CD4-positive, alpha-beta T cell treated with Interleukin-12 subunit alpha and Interleukin-12 subunit beta, for 1 hour (primary cell): ENCODE measurements at places on chromosomes 12 and 14.

DNA sequence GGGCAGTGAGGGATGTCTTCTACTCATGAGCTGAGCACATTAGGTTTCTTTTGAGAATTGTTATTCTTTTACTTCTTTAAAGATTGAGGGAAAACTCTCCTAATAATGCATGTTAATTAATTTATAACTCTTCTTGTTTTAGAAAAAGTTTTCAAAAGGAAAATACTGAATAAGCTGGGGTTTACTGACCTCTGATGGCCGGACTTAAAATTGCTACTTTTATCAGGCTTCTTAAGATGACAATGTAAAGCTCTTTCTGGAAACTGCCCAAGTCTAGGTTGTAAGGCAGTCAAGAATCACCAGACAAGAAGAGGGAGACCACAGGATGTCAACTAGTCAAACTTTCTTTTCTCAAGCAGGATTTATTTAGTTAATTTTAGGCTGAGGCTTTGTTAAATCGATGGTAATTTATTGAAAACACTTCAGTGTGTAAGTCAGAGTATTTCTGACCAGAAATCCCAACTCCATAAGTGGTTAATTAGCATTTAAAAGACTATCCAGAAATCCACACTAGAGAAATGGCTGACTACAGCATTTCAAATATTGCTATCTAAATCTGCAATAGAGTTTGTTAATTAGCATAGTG is 82.1 kb downstream of the AVPR1A start:
- no peak for DNase-seq

DNA sequence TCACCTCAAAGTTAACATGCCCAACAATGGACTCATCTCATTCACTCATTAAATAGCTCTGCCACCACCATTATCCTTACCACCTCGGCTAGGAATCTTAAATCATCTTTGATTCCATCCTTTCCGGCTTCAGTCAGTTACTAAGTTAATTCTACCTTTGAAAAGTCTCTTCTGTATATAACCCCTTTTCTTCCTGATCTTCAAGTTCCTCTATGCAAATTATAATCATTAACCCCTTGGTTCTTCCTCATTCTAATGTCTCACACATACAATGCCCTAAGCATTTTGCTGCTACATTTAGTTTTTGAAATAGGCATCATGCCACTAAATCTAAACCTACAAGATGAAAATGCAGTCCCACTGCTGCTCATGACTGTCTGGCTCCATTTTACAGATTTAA is 51.6 kb downstream of the ATP2B1 start:
- no peak for DNase-seq

- DNase-seq: no peak
Measured at GRCh38 chr12:69457433-69457832, 12.8 kb upstream of the FRS2 start.

DNA sequence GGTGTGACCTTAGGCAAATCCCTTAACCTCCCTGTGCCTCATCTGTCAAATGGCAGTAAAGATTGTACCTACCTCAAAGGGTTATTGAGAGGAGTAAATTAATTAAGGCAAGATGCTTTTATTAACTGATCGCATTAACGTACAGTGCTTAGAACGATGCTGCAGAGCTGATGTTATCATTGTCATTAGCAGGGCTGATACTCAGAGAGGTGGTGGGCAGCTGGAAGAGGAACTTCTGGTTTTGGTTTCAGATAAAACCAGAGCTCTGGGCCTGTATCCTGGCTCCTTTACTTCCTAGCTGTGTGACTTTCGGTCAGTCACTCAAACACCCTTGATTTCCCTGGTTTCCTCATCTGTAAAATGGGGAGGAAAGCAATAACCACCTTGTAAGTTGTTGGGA is 55.1 kb downstream of the CALM1 start:
- DNase-seq: no peak

DNA sequence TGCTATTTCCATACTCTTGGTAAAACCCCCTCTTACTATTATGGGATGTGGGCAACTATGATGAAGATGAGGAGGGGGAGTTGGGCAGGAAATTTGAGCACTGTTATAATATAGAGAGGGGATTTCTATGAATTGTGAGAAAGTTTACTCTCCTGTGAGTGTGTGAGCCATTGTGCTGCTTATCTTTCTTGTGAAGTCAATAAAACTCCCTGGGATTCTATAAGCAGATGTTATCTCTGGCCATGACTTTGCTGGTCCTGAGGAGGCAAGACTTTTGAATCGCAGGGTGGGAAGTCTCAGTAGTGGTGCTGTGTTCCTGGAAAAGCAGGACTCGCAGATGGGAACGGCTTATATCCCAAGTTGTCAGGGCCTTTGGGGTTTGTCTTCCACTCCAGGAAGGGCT is 62.2 kb downstream of the EMP1 start:
- no peak for DNase-seq
